ENCODE measurements at places on chromosomes 5 and 9.

GRCh38 chr9:76099516-76099915, 209.0 kb downstream of the PCSK5 start:
- no peak overlapping the region for H3K4me3 ChIP-seq
- H3K4me1 ChIP-seq, result peaks cover 21% of the 10 kb centered on the region
- peaks cover 2% of the 10 kb centered on the region for H3K27me3 ChIP-seq
- H3K27ac ChIP-seq, result peak overlapping the region; percentile 39
- DNase-seq, result no peak

GRCh38 chr5:180910735-180911134, 11.8 kb downstream of the BTNL8 start:
- H3K4me3 ChIP-seq, result no peak overlapping the region
- peaks cover 2% of the 10 kb centered on the region for H3K27me3 ChIP-seq
- no peak overlapping the region for H3K27ac ChIP-seq

- no peaks in the 10 kb centered on the region for H3K27me3 ChIP-seq
- DNase-seq, result no peak
- H3K4me1 ChIP-seq, result peaks cover 9% of the 10 kb centered on the region
- no peak overlapping the region for H3K4me3 ChIP-seq
- no peak overlapping the region for H3K27ac ChIP-seq
Observed at GRCh38 chr9:3992924-3993323, 306.9 kb downstream of the GLIS3 start.

- peaks cover 35% of the 10 kb centered on the region for H3K4me1 ChIP-seq
- peak overlapping the region; percentile 90 for H3K27ac ChIP-seq
- peak; percentile 93 for DNase-seq
- H3K36me3 ChIP-seq, result peaks cover 59% of the 10 kb centered on the region
Observed at GRCh38 chr5:141524604-141525597, 36.0 kb downstream of the PCDHGC5 start.

- H3K27ac ChIP-seq, result no peak overlapping the region
- DNase-seq, result no peak
- H3K36me3 ChIP-seq, result peaks cover 5% of the 10 kb centered on the region
- H3K4me3 ChIP-seq, result no peak overlapping the region
Observed at GRCh38 chr9:121196389-121196788, 5.3 kb downstream of the RAB14 start.
